ENCODE measurements at places on chromosomes 1 and 21.

DNA sequence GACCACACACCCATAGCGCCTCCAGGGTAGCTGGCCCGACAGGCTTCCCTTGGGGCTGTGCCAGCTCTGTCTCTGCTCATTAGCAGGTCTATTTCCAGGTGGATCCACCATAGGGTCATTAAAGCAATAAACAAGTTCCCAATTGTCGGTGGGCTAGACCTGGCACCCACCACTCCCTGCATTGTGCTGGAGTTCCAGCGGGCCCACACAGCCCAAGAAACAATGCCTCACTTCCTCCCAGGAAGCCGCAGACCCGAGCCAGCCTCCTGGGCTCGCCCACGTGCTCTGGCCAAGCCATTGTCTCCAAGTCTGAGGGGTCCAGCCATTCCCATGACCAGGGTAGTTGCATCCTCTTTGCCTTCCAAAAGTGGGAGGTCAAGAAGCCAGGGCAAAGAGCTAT is 27.5 kb upstream of the SOX13 start:
- no peak for DNase-seq

DNA sequence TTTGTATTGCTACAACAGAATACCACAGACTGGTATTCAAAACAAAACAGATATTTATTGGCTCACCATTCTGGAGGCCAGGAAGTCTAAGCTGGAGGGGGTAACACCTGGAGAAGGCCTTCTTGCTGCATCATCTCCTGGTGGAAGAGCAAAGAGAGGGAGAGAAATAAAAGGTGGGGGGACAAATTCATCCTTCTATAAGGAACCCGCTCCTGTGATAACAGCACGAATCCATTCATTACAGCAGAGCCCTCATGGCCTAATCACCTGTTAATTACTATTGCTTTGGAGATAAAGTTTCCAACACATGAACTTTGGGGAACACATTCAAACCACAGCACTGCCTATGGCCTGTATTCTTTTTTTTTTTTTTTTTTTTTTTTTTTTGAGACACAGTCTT is 5.4 kb downstream of the S100A2 start:
- DNase-seq, result no peak

- no peak for DNase-seq
Measured at GRCh38 chr1:7558481-7558880, 212.6 kb upstream of the VAMP3 start.

GRCh38 chr1:157099633-157100009 is at the start of gene ETV3L:
Gene ETV3L (minus strand): TSS chr1:157099808. CDS start chr1:157099523, 285 bp downstream.
- no peak for DNase-seq

DNA sequence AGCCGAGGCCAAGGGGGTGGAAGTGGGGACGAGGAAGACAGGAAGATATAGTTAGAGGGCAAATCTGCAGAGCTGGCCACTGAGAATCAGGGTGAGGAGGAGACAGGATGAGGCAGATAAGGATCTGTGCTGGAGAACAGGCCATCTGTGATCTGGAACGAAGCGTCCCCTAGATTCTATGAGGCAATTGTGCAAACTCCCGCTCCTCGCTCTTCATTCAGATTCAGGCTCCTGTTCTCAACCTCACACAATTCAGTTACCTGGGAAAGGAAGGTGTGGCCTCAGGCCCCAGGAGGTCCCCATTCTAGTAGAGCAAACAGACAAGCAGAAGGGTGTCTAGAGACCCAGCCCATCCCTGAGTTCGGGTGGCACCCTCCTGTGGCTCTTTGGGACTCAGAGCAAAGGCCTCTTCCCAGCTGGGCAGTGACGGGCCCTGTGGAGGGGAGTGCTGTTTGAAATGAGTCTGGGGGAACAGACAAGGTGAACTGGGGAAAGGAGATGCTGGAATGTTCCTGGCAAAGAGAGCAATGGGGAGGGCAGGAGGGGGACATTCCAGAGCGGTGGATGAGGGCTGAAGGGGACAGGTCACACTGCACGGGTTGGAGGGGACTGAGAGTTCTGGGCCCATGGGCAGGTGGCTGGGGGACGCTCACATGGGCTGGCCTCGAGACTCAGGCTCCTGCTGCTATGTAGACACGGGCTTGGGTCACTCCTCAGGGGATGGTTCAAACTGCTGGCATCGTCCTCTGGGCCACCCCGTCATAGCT is 39.9 kb upstream of the AJAP1 start:
- no peak for DNase-seq

Data from activated CD8-positive, alpha-beta memory T cell treated with anti-CD3 and anti-CD28 coated beads for 1 hour (primary cell).